ENCODE measurements at places on chromosomes 1 and 21. TPM values are rescaled to one million over a fixed set of nuclear protein-coding genes. Genes with fewer than 3 reads are reported as not detected.

The RAB42 gene
- 13.5 TPM for total RNA-seq

The MLLT11 gene
- 11.5 TPM for total RNA-seq

The LRRC39 gene
- not detected for total RNA-seq

The TSTD1 gene
- 0.86 TPM for total RNA-seq

The MFSD2A gene
- 4.6 TPM for total RNA-seq

The NR5A2 gene
- not detected for total RNA-seq

The IL23R gene
- not detected for total RNA-seq

The GJB4 gene
- total RNA-seq, result not detected

The SRSF11 gene
- total RNA-seq, result 56.5 TPM

The S100B gene
- not detected for total RNA-seq

The TNFRSF25 gene
- 2.0 TPM for total RNA-seq

The HPCAL4 gene
- not detected for total RNA-seq

The C1QB gene
- total RNA-seq, result not detected

The NFASC gene
- not detected for total RNA-seq

The NECTIN4 gene
- under 0.01 TPM for total RNA-seq

The GABRD gene
- total RNA-seq, result not detected

The IVL gene
- not detected for total RNA-seq

The IKBKE gene
- 12.1 TPM for total RNA-seq

The CYP4A22 gene
- not detected for total RNA-seq

The AADACL4 gene
- not detected for total RNA-seq

The RUNX1 gene
- total RNA-seq, result 7.2 TPM

The BSND gene
- total RNA-seq, result not detected

The TSPAN1 gene
- total RNA-seq, result 0.29 TPM

The SLC22A15 gene
- total RNA-seq, result 1.4 TPM

The FALEC gene
- 0.86 TPM for total RNA-seq

The RSBN1 gene
- 5.2 TPM for total RNA-seq

The NHLH1 gene
- not detected for total RNA-seq

The CAMK1G gene
- 7.1 TPM for total RNA-seq

The ADORA1 gene
- total RNA-seq, result not detected

The KCNK1 gene
- total RNA-seq, result 8.9 TPM

The PRKAA2 gene
- 0.53 TPM for total RNA-seq

The PHGDH gene
- 298 TPM for total RNA-seq

The ARMH1 gene
- total RNA-seq, result not detected

The SPRR5 gene
- total RNA-seq, result not detected

The NDUFS2 gene
- total RNA-seq, result 134 TPM

The ACKR1 gene
- total RNA-seq, result not detected

The GREM2 gene
- not detected for total RNA-seq

The TSPEAR gene
- total RNA-seq, result not detected

The ELK4 gene
- 6.6 TPM for total RNA-seq

The NUF2 gene
- total RNA-seq, result 25.7 TPM

The SPOCD1 gene
- total RNA-seq, result 47.0 TPM
